ENCODE measurements at places on chromosomes 11 and 22.

- DNase-seq: no peak
These were observed 36.4 kb downstream of the DEPDC5 start for GRCh38 chr22:31790240-31790639.

DNA sequence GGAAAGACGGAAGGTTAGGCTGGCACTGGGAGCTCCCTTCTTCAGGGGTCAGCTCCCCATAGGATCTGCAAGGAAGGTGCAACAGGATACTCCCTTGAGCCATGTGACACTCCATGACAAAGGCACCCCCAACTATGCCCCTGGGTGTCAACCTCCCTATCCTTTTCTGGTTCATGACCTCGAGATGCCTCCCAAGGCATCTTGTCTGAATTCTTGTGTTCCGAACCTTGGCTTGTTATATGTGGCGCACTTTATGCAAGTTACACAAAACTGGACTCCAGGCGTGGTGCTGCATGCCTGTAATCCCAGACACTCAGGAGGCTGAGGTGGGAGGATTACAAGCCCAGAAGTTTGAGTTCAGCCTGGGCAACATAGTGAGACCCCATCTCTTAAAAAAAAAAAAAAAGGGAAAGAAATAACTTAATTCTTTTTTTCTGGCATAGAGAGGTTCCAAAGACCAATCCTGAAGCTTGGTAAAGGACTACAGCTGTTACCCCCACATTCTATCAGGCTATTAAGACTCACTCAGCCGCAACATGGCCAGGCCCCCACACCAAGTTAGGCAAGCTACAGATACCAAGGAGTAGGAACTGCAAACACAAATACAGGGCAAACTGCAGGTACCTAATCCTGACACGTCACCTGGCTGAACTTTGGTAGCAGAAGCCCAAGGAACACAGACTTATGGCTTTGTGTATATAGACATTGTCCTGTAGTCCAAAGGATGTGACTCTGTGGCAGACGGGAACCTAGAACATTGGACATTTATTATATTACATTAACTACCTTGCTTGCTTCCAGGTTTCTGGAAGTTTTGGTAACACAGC lies 1.4 kb downstream of the C11orf24 start:
- no peak for DNase-seq

DNA sequence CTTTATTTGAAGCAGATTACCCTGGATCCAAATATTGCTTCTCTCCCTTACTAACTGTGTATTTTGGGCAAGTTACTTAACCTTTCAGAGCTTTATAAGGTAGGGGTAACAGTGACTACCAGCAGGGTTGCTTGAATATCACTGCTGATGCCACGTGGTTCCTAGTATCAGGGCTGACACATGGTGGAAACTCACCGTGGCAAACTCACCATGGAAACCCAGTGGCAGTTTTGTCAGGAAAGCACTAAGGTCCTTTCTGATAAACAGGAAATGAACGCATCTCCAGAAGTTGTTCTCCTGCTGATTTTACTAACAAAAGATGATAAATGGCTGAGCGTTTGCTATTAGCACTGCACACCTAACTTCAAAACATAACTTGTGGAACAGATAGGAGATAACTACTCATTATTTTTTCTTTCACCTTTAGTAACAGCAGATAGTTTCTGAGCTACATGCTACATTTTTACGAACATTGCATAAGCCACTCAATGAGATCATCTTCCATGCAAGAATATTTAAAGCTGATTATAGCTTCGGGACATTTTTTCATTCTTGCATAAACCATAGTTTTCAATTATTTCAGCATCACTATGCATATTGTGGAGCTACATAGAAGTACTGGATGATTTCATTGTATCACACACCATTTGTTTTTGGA lies 59.7 kb upstream of the RAG2 start:
- DNase-seq: no peak

- no peak for DNase-seq
These were observed 1.7 kb upstream of the MUC5B start for GRCh38 chr11:1220941-1221721.

GRCh38 chr22:29706486-29706885 lies 13.3 kb upstream of the CABP7 start:
- DNase-seq: no peak

DNA sequence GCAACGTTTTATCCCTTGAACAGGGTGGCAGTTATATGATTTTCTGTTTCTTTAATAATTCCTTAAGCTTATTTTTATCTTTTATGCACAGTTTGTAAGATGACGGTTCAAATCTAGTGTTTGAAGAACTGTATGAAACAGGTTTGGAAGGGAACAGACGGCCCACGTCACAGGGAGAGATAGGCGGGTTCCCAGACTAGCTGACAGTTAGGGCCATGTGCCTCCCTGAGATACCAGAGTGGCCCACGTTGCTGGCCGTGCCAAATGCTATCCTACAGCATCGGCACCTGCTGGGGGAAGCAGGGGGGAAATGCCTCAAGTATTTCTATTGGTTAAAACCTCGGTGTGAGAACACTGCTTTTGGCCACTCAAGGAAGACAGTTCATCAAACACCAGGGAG lies 50.2 kb upstream of the BID start:
- DNase-seq: no peak

GRCh38 chr11:125262194-125262829 lies 97.8 kb downstream of the PKNOX2 start:
- no peak for DNase-seq

DNA sequence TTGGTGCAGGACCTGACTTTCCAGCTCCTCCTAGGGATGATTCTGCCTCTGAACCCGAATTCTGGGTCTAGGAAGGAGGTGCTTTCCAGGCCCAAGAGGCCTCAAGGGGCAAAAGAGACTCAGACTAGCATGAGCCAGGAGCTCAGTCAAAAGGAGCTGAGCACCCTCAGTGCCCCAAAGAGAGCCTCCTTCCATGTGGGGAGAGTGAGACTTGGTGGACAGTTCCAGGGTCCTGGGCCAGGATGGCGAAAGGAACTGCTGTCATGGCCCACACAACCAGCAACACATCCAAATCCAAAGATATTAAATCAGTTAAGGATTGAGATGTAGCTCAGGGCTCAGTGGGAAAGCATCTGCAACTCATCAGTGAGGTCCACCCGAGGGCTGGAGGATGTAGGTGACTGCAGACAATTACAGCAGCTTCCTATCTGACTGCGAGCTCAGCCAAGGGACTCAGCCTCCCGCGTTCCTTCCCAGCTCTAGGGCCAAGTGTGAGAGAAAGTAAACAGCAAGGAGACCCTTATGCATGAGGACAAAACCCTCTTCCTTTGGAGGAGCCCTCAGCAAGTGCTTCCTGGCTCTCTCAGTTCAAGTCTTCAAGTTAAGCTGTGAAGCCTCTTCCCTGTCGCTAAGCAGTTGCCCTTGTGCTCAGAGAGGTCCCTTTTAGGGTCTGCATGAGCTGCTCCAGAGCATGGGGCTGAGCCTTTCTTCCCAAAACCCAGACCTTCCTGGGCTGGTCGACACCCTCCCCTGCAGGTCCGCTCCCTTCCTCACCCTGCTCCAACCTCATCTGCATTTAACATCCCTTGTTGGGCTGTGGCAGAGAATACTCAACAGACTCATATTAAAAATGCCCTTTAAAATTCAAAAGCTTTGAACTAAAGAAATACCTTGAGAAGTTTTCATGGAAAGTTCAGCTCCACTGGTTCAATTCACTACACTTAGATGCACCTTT lies 35.8 kb downstream of the C11orf58 start:
- DNase-seq: no peak

GRCh38 chr22:20530368-20531153 lies 23.2 kb downstream of the MED15 start:
- no peak for DNase-seq

DNA sequence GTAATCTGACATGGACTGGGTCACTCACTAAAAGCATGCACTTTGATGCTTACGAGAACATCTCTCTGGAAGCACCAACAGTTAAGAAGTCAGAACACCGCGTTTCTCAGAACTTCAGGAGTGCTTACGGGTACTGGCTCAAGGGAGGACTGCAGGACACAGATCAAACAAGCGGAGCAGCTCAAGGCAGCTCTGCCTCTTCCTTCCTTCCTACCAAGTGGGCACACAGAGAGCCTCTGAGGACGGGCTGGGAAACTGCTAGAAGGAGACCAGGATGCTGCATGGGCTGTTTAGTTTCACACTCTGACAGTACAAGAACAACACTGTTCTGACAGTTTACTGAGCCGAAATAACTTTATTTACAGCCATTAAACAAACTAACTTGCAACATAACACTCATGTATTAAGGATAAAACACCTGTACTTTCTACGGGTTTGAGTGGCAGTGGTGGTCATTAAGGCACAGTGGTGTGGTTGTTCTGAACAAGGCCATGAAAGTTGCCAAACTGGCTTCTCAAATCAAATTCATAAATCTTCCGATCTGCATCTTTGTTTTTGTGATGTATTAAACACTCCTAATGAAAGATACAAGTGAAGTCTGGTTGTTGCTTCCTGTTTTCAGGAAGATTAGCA lies 37.5 kb downstream of the ARFGAP3 start:
- DNase-seq: no peak

DNA sequence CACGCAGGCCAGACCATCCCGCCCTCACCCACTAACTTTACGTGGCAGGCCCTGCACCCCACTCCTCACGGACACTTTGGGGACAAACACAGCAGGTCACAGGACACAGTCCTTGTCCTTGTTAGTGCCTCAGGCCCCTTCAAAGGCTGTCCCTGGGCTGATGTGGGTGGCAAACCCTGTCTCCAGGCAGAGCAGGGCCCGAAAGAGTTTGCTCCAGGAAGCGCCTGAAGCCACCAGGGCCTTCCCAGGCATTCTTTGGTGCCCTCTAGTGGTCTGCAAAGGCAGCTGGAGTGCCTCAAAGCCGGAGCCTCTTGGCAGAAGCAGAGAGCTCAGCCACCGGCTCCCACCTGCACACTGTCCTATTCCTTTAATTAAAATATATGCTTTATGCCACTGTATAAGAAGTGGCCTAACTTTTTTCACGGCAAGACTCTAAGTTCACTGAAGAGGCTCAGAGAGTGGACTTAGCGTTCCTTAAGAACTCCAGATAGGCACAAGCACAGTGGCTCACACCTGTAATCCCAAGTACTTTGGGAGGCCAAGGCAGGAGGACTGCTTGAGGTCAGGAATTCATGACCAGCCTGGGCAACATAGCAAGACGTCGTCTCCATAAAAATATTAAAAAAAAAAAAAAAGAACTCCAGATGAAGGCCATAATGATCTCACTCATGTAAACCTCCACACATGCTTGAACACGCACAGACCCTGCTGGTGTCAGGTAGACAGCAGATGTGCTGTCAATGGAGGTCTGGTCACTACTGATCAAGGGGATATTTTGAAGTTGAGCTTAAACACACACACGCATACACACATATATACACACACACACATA lies 11.1 kb downstream of the TXN2 start:
- DNase-seq: peak; percentile 66

- no peak for DNase-seq
These were observed 135.8 kb upstream of the NECTIN1 start for GRCh38 chr11:119864836-119865235.

DNA sequence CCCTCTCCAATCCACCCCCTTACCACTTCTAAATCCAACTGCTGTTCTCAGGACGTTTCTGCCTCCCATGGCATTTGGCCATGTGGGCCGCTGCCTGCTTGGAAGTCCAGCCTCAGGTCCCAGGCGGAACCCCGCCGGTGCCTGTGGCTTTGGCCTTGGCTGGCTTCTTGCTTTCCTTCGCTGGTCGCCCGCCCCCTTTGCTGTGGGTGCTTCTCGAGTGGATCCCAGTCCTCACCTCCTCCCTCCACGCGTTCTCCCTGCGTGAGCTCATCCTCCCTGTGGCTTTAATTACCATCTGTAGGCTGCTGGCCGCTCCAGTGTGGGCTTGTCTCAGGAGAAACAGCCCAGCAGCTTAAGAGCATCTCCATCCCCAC lies 111.7 kb downstream of the NECTIN1 start:
- DNase-seq: no peak

DNA sequence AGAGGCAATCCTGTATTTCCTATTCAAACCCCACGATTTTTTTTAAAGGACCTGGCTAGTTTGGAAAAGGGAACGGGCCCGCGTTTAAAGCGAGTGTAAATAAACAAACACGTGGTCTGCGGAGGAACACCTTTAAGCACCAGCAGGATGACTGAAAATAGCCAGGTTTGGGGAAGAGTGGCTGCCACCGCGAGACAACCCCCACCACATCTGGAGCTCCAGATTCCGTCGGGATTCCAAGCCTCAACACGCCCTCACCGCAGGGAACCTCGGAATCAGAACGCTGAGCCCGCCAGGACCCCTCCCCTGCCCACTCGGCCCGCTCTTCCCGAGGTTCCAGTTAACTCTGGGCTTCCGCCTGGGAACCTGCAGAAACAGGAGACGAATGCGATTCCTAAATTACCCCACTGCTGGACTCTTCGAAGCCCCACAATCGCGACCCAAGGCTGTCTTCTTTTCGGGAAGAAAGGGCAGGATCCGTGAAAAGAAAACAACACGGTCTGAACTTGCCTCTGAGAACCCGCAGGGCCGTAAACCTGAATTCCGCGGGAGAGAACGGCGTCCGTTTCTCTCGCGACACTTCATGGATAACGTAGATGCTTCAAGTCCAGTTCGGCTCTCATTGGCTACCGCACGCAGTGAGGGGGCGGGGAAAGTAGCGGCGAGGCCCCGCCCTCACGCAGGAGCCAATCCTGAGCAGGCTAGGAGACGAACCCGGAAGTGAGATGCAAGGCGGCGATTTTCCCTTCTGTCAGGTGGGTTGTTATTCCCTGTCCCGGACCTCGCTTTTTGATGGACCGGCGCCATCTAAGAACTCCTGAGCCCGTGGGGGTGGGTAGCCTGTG lies at the start of the genes ANKRD49 and MRE11:
ANKRD49 (plus strand) TSS at position 704 of the 845 bp plus-strand sequence. CDS start 2,710 bp downstream, outside the sequence.
MRE11 (minus strand) TSS at position 564 of the 845 bp plus-strand sequence. CDS start 1,043 bp downstream, outside the sequence.
- DNase-seq: peak; percentile 92

DNA sequence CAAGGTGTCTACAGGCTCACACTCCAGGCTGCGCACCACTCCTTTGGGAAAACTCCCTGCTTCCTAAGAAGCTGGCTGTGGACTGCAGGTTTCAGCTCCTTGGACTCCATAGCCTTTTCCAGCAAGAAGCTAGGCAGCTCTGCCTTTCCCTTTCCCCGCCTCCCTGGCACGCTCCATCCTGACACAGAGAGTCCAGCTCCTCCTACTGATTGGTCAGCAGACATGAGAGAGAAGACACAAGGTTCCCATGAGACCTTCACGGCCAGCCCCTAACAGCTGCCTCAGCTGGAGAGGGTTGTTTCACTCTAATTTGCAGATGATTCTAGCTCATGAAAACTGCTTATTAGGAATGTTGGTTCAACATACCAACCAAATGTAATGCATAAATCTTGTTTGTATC lies 27.6 kb downstream of the TENM4 start:
- no peak for DNase-seq

DNA sequence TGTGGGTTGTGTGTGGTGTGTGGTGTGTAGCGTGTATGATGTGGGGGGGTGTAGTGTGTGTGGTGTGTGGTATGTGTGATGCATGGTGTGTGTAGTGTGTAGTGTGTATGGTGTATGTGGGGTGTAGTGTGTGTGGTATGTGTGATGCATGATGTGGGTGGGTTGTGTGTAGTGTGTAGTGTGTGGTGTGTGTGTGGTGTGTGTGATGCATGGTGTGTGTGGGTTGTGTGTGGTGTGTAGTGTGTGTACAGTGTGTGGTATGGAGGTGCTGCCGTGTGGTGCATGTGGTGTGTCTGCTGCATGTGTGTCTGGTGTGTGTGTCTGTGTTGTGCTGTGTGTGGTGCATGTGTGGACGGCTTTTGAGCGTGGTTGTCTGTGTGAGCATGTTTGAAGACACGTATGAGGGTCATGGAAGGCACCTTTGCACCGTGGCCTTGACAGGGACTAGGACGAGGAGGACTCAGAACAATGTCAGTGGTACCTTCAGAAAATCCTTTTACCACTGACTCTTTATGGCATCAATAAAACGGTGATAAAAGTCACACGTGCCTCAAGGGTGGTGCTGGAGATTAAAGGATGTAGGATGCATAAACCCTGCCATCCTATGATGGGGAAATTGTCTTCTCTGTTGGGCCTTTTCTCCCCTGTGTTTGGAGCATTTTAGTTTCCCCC lies 328.7 kb upstream of the B3GAT1 start:
- no peak for DNase-seq
